Spinal cord (tissue), 10 donors: ENCODE measurements at places on chromosomes 7 and 10. TPM values are rescaled to one million over a fixed set of nuclear protein-coding genes. Genes with fewer than 3 reads are reported as not detected.

Gene CC2D2B
- polyA plus RNA-seq, result 3.1 TPM

Gene ITPRID1
- polyA plus RNA-seq, result not detected

Gene HOXA3
- polyA plus RNA-seq, result 36.9 TPM

Gene TMEM270
- not detected for polyA plus RNA-seq

Gene MKI67
- 37.4 TPM for polyA plus RNA-seq

Gene CYP26C1
- polyA plus RNA-seq, result 0.06 TPM

Gene FRMPD2
- 14.9 TPM for polyA plus RNA-seq

Gene UPK3B
- polyA plus RNA-seq, result 0.25 TPM

Gene TYW1
- 14.8 TPM for polyA plus RNA-seq

Gene PDK4
- polyA plus RNA-seq, result 14.7 TPM

Gene AGMO
- polyA plus RNA-seq, result 0.32 TPM
